ENCODE measurements at places on chromosomes 5 and 9.

- DNase-seq, result no peak
These were observed 1.5 kb downstream of the NFIL3 start for GRCh38 chr9:91421971-91422757.

GRCh38 chr5:168881427-168882149 is 302.4 kb upstream of the PANK3 start:
- DNase-seq, result no peak

GRCh38 chr5:151745071-151745705 is 13.2 kb downstream of the ATOX1 start:
- DNase-seq, result no peak

GRCh38 chr5:138180183-138180782 is 1.4 kb downstream of the KIF20A start:
- DNase-seq, result no peak

GRCh38 chr9:114685951-114686350 is 4.0 kb upstream of the TEX48 start:
- DNase-seq, result no peak
